ENCODE measurements at places on chromosomes 5 and 9.

DNA sequence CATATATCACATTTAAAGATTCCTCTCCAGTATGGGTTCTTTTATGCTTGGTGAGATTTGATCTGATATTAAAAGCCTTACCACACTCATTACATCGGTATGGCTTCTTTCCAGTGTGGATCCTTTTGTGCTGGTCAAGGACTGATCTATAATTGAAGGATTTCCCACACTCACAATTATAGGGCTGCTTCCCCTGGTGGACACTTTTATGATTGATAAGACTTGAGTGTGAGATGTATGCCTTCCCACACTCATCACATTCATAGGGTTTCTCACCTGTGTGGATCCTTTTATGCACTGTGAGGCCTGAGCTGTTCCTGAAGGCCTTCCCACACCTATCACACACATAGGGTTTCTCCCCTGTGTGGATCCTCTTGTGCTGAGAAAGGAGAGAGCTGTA, 12.2 kb downstream of the ZFP62 start:
- no peak for DNase-seq

- DNase-seq, result no peak
These were observed 604.1 kb upstream of the TLE4 start for GRCh38 chr9:78967596-78968217.

DNA sequence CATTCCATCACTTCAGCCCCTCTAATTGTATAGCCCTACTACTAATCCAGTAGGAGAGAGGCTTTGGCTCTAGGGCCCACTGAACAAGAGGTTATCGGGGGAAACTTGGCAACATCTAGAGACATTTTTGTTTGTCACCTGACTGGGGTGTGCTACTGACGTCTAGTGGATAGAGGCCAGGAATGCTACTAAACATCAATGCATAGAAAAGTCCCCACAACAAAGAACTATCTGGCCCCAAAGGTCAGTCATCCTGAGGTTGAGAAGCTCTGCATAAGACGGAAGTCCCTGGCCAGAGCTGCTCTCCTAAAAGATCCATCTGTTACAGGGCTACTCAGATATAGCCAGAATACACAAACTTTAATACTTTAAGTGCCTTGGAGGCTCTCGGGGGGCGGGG, 570.6 kb upstream of the KLF4 start:
- DNase-seq, result no peak

DNA sequence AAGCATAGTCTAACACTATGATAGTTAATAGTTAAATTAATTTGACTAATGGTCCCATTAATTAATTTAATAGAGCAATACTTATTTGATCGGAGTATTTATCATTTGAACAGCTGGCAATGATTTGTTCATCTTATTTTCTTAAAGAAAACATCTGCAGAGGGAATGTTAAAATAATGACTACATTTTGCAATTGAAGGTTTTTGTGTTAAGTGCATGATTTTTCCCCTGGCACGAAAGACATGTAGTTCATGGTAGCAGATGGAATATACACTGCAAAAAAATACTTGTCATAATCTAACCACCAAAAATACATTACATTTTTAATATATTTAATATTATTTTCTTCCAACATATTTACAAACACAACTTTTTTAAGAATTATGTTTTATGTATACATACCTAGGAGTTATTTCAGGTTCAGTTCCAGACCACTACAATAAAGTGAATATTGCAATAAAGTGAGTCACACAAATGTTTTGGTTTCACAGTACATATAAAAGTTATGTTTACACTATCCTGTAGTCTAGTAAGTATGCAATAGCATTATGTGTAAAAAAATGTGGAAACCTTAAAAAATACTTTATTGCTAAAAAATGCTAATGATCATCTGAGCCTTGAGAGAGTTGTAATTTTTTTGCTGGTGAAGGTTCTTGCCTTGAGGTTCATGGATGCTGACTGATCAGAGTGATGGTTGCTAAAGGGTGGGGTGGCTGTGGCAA, 292.6 kb upstream of the DAB2 start:
- no peak for DNase-seq

DNA sequence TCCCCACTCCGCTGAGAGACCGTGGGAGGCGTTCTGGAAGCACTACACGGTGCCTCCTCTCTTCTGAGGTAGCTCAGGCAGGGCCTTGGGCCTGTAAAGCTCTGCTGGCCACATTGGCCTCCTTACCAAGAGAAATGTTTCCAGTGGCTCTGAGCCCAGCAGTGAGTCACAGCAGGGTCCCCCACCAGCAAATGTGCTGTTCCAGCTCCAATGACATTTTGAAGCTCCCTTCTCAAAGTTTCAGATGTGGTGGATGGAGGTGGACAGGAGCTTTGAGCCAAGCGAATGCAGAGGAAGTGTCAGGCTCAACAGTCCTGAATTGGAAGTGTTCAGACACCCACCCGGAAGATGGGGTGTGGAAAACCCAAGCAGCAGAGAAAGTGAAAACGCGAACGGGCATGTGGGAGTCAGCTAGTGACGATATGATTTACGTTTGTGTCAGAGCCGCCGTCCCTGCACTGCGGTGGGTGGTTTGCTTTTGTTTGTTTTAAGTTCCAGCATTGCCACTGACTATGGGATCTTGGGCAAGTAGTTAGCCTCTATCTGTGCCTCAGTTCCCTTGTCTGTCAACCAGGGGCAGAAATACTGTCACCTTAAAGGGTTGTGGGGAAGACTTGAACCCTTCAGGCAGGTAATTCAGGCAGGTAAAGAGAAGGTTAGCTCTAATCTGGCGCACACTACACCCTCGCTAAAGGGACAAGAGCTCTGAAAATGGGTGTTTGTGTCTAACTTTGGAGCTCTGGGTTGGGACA, 38.2 kb downstream of the C5orf15 start:
- peak; percentile 80 for DNase-seq

GRCh38 chr9:38733503-38733902, 13.6 kb upstream of the FAM240B start:
- no peak for DNase-seq

- peak; percentile 22 for DNase-seq
These were observed 190.1 kb upstream of the ZNF608 start for GRCh38 chr5:124936626-124936933.

- DNase-seq, result no peak
These were observed 122.2 kb downstream of the C9orf50 start for GRCh38 chr9:129498451-129499384.

- no peak for DNase-seq
These were observed 742.8 kb downstream of the NR2F1-AS1 start for GRCh38 chr5:92838253-92838652.

GRCh38 chr9:87604886-87605588, 107.4 kb downstream of the DAPK1 start:
- no peak for DNase-seq

GRCh38 chr5:116669261-116670031, 94.8 kb upstream of the SEMA6A start:
- DNase-seq, result no peak

- DNase-seq, result no peak
These were observed 365.8 kb upstream of the ZNF608 start for GRCh38 chr5:125112196-125112595.

- no peak for DNase-seq
These were observed 73.3 kb upstream of the TXNDC8 start for GRCh38 chr9:110410961-110411360.

DNA sequence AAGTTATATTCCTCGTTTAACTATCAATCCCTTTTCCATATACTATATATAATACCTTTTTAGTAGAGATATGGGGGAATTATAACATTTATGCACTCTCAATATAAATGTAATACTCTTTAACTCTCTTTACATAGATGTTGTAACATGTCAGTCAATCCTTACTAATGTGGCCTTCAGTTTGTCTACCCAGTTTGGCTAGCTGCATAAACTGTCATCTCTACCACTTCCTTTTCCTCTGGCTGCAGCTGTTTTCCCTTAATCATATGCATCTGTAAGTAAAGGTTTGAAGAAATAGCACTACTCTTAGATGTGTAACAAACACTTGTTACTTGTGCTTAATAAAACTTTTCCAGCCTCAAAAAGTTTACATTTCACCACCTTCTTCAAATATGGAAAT, 13.4 kb downstream of the ABHD17B start:
- DNase-seq, result peak; percentile 48

GRCh38 chr5:156376751-156377150, 49.8 kb downstream of the SGCD start:
- DNase-seq, result no peak

- no peak for DNase-seq
These were observed 130.8 kb downstream of the ZNF354C start for GRCh38 chr5:179190851-179191505.

GRCh38 chr5:80554646-80555045, 15.4 kb downstream of the ANKRD34B start:
- DNase-seq, result no peak

DNA sequence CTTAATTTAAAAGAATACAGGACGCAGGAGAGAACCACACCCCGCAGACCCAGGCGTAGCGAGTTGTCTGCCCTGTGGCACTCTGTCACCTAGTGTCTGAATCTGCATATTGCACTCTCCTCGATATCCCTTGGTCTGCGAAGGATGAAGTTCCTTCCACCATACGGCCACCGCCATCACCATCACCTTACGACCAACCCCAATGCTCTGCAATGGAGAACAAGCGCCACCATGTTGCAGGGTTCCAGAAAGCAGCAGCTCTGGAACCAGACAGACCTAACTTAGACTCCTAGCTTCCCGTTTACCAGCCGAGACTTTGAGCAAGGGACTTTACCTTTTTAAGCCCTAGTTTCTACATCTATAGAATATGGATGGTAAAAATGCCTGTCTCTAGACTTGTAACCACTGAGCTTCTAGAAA, 77.4 kb upstream of the DMRT1 start:
- peak; percentile 60 for DNase-seq

DNA sequence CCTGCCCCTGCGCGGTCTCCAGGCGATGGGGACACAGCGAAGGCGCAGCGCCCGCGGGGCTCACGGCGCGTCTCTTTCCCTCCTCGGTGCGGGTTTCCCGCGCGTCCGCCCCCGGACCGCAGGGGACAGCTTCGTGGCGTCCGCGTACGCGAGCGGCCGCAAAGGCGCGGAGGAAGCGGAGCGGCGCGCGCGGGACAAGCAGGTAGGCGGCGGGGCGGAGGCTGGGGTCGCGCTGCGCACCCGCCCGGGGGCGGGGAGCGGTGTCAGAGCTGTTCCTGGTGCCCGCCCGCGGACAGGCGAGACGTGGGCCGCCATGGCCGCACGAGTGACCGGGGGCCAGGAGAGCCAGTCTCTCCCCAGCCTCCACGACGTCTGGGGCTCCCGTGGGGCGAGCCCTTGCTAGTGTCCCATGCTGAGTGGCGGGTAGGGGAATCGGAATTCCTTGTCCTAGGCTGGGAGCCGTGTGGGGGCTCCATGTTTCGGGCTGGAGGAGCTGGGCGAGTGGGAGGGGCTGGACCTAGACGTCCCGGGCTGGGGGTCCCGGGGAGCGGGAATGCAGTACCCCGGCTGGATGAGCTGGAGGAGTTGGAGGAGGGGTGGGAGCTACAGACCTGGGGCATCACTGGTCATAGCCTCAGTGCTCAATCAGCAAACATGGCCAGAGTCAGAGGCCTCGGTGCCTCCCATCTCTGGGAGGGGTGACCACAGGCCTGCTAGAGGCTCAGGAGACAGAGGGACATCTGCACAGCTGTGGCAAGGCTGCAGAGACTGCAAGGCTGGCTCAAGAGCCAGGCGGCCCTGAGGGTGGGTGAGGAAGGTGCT, 968 bp downstream of the NKD2 start:
- DNase-seq, result no peak

DNA sequence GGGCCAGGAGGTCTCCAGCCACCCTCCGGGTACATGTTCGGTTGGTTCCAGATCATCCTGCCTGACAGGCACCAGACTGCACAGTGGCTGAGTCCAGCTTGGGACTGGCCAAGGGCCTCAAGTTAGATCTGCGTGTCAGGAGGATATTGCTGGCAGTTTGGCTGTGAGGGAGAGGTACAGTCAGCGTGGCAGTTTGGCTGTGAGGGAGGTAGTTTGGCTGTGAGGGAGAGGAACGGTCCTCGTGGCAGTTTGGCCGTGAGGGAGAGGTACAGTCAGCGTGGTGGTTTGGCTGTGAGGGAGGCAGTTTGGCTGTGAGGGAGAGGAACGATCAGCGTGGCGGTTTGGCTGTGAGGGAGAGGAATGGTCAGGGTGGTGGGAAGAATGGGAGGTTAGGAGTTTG, 39.0 kb downstream of the CACNA1B start:
- DNase-seq, result no peak

All from B cell (primary cell).